ENCODE measurements at places on chromosomes 1 and 21.

GRCh38 chr21:35861661-35862060 lies 198.7 kb downstream of the SETD4 start:
- no peak for DNase-seq

- DNase-seq = no peak
Observed at GRCh38 chr21:25790122-25790877, 55.5 kb downstream of the GABPA start.

GRCh38 chr21:35128536-35128935 lies 79.4 kb upstream of the RUNX1 start:
- no peak for DNase-seq

- no peak for DNase-seq
Observed at GRCh38 chr1:12626888-12627287, 8.9 kb upstream of the DHRS3 start.

DNA sequence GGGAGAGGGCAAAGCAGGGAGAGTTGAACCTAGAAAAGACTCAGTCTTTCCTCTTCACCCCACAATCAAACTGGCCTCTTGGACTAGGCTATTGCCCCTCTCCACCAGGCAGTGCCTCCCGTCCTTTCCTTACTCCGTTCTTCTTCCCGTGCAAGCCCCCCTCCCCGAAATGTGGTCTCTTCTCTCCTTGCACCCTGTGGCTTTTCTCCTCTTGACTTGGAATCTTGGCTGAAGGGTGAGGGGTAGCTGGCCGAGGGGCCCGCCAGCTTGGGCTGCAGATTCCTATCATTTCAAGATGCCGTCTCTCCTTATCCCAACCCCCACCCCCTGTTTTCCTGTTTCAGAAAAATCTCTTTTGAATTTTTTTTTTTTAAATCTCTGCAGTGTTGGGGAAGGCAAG lies 1.6 kb downstream of the WNT2B start:
- no peak for DNase-seq

- DNase-seq = no peak
Observed at GRCh38 chr21:25176637-25177412, 430.5 kb downstream of the MRPL39 start.

GRCh38 chr1:224493269-224493668 lies 58.7 kb upstream of the WDR26 start:
- DNase-seq = no peak

DNA sequence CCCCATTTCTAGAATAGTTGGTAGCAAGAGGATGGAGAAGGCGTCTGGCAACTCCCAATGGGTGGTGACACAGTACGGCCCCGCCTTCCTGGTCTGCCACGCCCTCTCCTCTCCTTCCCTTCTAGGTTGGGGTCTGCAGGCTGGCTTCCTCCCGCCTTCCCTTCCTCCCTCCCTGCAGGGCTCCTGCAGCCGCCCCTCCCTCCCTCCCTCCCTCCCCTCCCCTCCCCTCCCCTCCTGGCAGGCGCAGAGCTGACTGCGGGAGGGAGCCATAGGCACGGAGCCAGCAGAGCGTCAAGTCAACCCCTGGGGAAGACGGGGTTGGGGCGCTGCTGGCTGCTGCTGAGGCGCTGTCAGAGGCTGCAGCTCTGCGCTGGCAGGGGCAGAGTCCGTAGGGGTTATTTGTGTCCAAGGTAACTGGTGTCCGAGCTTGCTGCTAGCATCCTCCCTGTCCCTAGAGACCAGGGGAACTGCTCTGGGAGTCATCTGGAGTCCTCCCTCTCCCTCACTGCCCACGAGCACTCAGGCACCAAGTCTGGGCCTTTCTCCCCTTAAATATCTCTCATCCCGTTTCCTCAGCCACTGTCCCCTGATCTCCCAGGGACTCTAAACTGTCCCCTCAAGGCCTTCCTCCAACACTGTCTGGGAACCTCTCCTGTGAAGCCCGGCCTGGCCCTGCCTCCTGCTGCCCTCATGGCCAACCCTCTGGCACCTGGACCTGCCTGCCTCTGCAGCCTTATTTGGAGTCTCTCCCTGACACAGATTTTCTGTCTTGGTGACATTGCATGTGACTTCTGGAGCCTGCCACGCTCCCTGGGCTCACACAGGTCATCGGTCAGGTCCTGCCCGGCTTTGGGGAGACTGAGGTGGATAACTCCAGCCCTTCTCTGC lies 57.4 kb upstream of the ACOT11 start:
- no peak for DNase-seq

- DNase-seq = no peak
Observed at GRCh38 chr21:45256021-45256911, 31.4 kb downstream of the POFUT2 start.

DNA sequence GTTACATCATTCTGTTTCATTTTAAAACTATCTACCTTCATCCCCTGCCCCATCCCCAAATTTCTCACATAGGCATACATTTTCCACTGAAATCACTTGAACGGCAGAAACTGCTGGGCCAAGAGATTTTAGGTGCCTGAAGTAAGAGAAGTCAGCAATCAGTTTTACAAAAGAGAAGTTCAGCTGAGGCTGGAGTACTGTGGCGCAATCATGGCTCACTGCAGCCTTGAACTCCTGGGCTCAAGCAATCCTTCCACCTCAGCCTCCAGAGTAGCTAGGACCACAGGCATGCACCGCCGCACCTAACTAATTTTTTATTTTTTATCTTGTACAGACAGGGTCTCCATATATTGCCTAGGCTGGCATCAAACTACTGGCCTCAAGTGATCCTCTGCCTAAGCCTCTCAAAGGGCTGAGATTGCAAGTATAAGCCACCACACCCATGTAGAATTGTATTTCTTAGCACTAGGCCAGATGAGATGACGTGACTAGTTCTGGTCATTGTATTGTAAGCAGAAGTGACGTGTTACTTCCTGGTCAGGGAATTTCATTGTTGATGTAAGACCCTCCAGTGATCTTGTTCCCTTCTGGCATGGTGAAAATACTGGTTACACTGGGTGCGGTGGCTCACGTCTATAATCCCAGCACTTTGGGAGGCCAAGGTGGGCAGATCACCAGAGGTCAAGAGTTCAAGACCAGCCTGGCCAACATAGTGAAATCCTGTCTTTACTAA lies 7.1 kb downstream of the BECN2 start:
- DNase-seq = no peak

DNA sequence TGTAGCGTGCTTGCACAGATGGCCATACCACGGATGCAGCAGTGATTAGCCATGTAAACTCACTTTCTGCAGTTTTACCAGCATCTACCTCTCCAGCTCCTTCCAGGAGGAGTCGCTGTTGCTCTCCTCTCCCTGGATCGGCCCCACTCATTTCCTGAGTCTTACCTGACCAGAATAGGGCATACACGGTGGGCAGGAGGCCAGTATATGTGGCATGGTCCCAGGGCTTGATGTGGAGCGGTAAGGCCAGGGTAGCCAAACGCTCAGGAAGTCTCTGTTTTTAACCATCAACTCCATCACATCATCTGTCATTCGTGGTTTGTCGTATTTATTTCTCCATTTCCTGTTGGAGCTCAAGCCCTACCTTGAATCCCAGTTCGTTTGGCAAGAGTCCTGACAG lies 163.4 kb upstream of the USP24 start:
- peak; percentile 24 for DNase-seq

- no peak for DNase-seq
Observed at GRCh38 chr21:34857874-34858273, 189.1 kb downstream of the CLIC6 start.

Measured in stimulated activated CD4-positive, alpha-beta T cell treated with anti-CD3 and anti-CD28 coated beads, Interleukin-1b, Interleukin-23, amount 100 ng/mL, for 48 hours (primary cell).